Stimulated activated CD4-positive, alpha-beta T cell treated with anti-CD3 and anti-CD28 coated beads, TNF-alpha, amount 100 ng/mL, for 48 hours (primary cell): ENCODE measurements at places on chromosomes 2 and 18.

DNA sequence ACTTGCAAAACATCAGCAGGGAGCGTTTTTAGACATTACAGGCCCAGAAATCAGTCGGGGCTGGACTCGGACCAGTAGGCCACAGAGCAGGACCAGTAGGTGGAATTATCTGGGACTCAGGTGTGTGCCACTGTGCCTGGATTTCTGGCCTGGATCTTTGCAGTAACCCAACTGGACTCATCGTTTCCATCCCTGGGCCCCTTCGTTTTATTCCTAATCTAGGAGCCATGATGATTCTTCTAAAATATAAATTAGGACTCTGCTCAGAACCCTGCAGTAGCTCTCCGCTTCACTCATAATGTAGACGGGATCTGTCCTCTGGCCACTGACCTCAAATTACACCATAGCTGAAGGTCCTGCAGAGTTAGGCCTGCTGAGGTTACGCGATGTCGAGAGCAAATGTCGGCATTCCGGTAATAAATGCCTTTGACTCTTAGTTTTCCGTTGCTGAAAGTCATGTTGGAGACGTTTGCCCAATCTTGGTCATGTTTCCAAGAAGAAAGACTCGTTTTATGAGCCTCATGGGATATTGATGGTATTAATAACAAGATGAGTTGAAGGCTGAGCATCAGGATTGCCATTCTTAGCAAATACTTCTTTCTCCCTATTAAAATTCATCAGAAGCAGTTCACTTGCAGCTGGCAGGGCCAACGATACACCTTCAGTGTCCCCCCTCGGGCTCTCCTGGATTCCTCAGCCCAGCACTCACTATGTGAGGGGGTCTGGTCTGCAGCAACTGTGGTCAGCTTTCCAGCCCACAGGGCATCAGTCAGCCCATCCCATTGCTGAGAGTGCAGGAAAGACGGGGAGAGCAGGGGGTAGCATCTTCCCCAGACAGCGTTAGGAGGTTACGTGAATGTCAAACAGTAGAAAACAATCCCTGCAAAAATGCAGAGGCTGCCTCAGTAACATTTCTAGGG is 39.9 kb upstream of the KLF11 start:
- no peak for DNase-seq

- DNase-seq, result no peak
Observed at GRCh38 chr18:58279504-58280175, 235.6 kb downstream of the NEDD4L start.

- no peak for DNase-seq
Observed at GRCh38 chr2:195471163-195471562, 185.9 kb upstream of the SLC39A10 start.

DNA sequence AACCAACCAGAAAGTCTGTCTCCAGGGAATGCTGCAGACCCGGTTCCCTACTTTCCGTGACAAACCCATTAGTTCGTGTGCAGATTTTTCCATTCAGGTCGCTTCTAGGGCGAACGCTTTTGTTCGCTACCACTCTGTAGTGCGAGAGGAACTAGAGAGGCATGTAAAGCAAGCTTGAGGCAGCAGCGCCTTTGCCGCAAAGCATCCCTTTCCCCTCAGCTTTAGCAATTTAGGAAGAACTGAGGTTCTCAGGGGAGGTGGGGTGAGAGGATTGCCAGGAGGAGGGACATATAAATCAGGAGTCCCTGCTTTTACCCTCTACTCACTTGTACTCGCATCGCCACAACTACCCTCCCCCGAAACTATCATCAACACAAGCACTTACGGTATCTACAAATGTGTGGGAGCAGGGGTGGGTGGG is 748 bp upstream of the ZNF804A start:
- DNase-seq, result no peak

DNA sequence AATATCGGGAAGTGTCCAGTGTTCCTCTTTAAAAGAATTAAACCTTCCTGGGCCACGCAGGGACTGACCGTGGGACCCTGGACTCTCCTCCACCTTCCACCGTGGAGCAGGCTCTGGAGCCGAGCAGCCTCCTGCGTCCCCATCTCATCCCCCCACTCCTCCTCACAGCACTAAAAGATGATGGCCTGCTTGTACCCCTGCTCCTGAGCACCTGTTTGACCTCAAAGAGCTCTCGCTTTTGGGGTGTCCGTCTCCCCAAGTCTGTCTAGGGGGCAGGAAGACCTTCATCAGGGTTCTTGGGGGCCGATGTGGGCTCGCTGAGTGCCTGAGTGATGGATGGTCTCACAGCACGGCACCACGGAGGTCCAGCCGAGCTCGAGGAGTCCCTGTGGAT is 1.2 kb upstream of the SDC1 start:
- no peak for DNase-seq

- no peak for DNase-seq
Observed at GRCh38 chr2:149885468-149885867, 297.9 kb upstream of the MMADHC start.

DNA sequence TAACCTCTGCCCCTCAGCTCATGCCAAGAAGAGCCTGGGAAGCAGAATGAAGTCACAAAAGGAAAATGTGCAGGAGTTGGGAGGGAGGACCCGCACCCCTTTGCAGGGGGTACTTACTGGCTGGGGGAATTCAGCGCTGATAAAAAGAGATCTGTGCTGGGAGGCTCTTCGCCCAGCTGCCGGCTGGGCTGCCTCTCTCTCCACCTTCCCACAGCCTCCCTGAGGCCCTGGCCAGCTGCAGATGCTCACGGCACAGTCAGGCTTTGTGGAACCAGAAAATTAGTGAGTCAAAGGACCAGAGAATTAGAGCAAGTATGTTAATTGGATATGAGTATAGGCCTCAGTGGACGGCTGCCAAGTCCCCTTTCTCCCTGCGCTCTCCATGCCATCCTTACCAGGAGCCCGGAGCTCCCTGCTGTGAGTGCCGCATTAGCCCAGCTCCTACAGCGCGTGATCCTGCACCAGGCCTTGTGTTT is 181.7 kb upstream of the SH3BP4 start:
- DNase-seq, result no peak

GRCh38 chr18:52679354-52679753 is 339.4 kb downstream of the DCC start:
- DNase-seq, result no peak

- no peak for DNase-seq
Observed at GRCh38 chr2:33208400-33208799, 261.6 kb downstream of the LTBP1 start.

DNA sequence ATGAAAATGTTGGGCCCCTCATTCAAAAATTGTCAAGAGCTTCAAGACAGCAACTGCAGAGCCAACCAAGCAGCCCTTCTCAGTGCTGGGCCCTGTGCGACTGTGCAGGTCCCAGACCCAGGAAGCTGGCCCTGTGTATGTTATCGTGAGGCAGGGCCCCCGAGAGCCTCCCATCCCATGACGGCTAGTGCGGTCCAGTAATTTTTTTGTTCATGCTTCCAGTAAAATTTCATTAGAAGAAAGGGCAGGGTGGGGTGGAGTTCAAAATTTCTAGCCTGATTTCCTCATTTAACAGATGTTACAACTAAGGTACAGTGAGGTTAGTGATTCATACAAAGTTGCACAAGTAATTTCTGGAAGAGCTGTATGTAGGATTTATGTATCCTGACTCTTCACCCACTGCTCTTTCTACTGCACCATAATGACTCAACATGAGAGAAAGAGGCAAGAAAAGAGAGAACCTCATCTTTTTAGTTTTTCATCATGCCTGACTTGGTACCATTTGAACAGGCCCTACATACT is 105.5 kb downstream of the ZEB2 start:
- no peak for DNase-seq

- no peak for DNase-seq
Observed at GRCh38 chr18:36467614-36468013, 170.1 kb downstream of the FHOD3 start.

DNA sequence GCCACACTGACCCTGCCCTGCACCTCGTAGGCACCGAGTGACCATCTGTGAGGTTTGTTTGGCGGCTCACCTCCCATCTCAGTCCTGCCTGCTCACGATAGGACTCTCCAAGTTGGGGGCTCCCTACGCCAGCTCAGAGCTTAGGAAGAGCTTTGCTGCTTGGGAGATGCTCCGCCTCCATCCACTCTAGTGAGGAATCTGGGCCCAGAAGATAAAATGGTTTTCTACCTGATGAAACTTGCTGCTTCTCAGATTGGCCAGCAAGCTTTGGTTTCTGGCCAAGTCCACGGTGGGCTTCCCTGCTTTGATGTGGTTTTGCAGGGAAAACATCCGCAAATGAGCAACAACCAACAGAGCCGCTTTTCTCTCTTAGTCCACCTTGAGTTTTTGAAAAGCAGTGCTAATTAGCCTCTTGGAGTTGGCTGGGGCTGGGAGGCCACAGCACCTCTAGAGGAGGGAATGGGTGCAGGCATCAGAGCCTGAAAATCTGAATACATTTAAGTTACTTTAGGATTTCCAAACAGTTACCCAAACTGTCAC is 42.2 kb downstream of the THNSL2 start:
- no peak for DNase-seq

DNA sequence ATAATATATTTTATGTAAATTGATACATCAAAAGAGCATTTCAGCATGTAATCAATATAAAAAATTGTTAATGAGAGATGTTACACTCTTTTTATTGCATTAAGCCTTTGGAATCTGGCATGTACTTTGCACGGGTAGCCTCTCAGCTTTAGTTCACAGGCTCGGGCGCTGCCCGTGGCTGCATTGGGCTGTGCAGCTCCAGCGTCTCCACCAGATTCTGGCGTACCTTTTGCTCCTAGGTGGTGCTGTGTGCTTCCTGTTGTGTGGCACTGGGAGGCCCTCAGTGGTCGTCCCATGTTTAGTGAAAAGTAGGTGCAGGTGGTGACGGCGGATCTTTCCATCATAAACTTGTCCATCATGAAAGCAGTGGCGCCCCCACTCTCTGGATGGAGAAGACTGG is 24.4 kb downstream of the LRRFIP1 start:
- DNase-seq, result no peak

- DNase-seq, result no peak
Observed at GRCh38 chr2:221077251-221077650, 494.9 kb downstream of the EPHA4 start.

DNA sequence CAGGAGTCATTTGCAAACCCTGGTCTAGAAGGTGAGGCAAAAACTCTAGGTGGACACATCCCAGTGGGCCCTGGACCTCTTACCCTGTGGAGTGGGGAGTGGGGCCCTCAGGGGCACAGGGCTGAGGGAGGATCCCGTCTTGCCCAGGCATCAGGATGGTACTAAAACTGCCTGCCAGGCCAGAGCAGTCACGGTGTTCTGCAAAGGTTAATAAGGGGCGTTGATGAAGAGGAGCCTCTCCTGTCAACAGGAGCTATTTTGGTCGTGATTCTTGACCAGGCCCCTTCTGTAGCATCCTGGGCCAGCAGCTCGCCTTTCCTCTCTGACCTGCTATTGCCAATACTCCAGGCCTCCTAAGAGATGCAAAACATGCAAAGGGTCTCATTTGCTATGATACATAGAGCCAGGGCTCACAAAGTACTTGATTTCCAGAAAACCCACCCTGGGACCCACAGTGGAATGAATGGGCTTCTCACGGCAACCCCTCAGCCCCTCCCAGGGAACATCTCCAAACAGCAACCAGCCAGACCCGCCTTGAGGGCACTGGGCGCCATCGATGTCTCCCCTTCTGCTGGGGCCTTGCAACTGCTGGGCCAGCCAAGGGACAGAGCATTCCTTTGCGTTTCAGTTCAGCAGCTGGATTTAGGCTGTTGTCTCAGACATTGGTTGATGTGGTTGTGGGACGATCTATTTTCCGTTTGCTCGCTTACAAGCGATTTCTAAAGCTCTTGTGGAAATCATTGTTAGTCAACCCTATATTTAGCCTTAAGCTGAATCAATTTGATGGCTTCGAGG is 111.1 kb downstream of the PDCL3 start:
- no peak for DNase-seq

DNA sequence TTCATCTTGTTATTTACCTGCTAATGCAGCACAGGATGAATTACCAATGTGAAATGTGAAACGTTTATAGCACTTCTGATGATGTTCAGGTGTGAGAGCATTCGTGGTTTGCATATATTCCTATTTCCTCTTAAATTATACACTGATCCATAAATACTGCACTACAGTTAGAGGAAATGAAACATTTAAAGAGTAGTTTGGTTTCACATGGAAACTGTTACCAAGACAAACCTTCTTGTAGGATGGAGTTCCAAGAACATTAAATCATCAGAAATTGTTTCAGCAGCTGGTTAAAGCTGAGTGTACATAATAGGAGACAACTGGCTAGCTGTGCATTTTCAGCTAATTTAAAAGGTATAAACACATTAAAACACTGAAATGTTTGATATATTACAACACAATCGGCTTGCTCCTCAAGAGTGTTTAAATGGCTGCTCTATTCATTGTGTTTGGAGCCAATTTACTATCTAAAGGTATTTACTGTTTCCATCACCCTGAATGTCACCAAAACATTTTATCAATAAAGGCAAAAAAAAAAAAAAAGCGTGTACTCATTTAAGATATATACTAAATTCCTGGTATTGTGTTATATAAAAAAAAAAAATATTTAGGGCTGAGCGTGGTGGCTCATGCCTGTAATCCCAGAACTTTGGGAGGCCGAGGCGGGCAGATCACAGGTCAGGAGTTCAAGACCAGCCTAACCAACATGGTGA is 100.6 kb downstream of the DYM start:
- DNase-seq, result no peak

- DNase-seq, result no peak
Observed at GRCh38 chr2:144515099-144515695, 4.7 kb downstream of the ZEB2 start.

DNA sequence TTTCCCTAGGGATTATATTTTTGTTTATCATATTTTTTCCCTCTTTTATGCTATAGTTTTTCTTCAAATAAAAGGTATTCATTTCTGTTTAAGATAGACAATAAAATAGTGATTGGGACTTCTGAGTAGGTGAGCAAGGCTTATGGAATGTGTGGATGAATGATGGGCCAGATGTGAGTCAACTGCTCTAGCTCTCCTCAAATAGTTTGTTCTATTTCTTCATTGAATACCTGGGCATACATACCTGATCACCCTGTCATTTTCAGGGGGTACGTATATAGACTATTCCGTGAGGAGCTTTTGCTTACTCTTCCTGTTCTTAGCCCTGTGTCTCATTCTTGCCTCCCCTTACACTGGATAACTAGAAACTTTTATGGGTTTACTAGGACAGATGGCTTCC is 41.9 kb downstream of the BABAM2 start:
- DNase-seq, result no peak

DNA sequence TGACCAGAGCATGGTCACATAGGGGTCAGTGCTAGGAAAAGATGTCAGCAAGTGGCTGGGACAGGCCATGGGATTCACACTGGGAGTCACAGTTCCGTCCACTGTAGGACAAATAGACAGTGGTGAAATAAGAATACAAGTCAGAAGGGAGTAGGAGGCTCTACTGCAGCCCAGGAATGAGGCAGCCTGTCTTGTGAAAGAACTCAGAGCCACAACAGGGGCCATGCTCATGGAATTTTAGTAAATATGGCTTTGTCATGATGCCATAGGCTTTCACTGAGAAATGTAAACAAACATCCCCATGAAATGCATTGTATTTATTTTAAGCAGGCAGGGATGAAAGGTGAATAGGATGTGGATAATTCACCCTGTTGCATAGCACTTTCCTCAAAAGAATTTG is 504.3 kb downstream of the SOX11 start:
- DNase-seq, result no peak

DNA sequence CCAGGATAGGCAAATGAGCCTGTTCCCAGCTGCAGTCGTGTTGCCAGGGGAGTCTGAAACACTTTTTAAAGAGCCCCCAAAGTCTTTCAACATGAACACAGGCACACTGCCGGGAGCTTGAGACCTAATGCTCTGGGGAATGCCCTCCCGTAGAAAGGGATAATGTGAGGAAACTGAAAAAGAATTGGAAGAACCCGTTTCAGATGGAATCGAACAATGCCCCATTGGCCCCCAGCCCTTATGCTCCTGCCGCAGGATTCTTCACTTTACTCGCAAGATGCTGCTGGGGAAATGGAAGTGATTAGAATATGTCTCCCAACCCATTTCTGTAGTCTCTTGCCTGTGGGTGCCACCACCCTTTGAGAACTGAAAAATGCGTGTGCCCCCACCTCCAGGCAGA is 136.3 kb upstream of the GATA6 start:
- DNase-seq, result no peak
